ENCODE measurements at places on chromosomes 12 and 14. TPM values are rescaled to one million over a fixed set of nuclear protein-coding genes. Genes with fewer than 3 reads are reported as not detected.

PSMC1 gene
- 130 TPM for total RNA-seq

FAM222A gene
- 1.8 TPM for total RNA-seq

WDR89 gene
- total RNA-seq: 28.2 TPM

NANOG gene
- total RNA-seq: not detected

CIT gene
- total RNA-seq: 41.8 TPM

UNC79 gene
- total RNA-seq: not detected

IL26 gene
- not detected for total RNA-seq

KRT73 gene
- 0.14 TPM for total RNA-seq

Measured in activated naive CD8-positive, alpha-beta T cell treated with anti-CD3 and anti-CD28 coated beads for 36 hours (primary cell).